ENCODE measurements at places on chromosomes 5 and 9.

DNA sequence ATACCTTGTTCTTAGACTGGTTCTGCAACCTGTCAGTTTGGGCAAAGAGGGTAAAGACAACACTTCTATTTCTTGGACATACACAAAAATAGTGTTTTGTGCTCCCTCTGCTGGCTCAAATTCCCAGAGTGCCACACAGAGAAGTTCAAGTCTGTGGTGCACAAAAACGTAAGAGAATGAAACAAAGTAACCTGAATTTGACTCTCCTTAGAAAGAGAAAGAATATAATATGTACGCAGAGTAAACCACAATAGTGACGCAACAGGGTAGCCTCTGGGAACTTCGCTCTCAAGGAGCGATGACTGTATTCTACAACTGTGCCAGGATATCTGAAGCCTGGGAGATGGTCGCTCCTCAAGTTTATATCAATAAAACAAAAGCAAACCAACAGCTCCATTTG, 18.5 kb downstream of the DDX31 start:
- peak; percentile 39 for DNase-seq

DNA sequence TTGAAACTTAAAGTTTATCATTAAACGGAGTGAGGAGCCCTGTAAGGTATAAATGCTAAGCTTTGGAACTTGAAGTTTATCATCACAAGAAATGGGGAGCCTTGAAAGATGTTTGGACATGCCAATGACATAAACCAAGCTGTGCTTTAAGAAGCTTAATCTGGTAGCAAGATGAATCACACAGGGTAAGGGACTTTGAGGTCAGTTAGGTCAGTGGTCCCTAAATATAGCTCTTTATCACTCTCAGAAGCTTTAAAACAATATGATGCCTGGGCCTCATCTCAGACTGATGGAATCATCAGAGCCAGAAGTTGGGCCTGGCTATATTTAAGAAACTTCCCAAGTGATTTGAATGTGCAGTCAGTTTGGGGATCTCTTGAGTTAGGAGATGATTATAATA, 85.7 kb downstream of the TNC start:
- no peak for DNase-seq

GRCh38 chr9:87671478-87671877, 54.4 kb upstream of the CTSL start:
- no peak for DNase-seq

GRCh38 chr5:11801061-11801460, 103.2 kb downstream of the CTNND2 start:
- DNase-seq: no peak

DNA sequence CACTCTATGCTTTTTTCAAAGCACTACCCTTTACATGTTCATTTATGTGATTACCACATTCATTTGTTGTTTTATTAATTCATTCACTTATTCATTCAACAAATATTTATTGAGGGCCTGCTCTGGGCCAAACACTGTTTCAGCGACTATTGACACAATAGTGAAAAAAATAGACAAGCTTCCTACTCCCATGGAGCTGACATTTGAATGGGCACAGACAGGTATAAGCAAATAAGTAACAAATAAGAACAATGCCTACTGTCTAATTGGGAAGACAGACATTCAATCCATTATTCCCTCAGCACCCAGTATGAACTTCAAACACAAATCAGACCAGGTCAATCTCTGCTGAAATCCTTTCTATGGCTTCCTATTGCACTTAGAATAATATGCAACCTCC, 156.9 kb upstream of the NR3C1 start:
- no peak for DNase-seq

- no peak for DNase-seq
Observed at GRCh38 chr9:85055506-85056202, 386.1 kb downstream of the NTRK2 start.

DNA sequence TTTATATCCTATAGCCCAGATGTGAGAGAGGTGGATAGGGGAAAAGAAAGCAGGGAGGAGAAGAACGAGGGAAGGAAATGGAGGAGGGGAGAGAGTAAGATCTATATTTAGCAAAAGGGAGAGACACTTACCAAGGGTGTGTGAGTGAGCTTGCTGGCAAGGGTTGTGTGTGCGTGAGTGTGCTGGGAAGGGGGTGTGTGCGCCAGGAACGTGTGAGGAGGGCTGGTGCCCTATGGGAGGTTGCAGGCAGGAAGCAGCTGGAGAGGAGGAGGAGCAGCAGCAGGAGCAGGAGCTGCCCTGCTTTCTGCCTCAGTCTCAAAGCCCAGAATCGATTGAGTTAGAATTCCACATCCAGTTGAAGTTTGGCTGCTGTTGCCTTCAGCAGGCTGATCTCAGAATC, 148.3 kb upstream of the RUSC2 start:
- no peak for DNase-seq

- no peak for DNase-seq
Observed at GRCh38 chr5:180874804-180875582, 13.9 kb upstream of the ZFP62 start.

DNA sequence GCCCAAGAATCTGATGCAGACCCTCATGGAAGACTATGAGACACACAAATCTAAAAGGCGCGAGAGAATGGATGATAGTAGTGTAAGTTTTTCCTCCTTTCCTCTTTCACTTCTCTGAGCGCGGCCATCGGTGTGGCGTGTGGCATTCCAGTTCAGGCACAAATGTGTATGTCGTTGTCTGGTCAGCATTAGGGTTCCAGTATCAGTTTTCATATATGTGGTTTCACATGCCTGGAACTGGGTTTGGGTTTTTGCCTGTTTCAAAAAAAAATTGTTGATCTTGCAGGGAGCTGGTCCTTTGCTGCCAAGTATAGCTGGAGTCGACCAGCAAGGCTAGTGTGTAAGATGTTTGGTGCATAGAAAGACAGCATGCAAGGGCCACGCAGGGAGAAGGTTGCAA, 51.5 kb downstream of the C9orf152 start:
- DNase-seq: no peak

- DNase-seq: no peak
Observed at GRCh38 chr9:130768265-130768664, 66.8 kb upstream of the ABL1 start.

GRCh38 chr5:2255915-2256690, 373.4 kb upstream of the IRX4 start:
- no peak for DNase-seq

- DNase-seq: no peak
Observed at GRCh38 chr5:177957241-177957640, 38.8 kb downstream of the PROP1 start.

GRCh38 chr5:44868541-44868940, 59.8 kb downstream of the MRPS30 start:
- no peak for DNase-seq

GRCh38 chr5:138967791-138968448, 92.8 kb upstream of the LRRTM2 start:
- DNase-seq: no peak

- no peak for DNase-seq
Observed at GRCh38 chr9:36823466-36823865, 210.6 kb downstream of the PAX5 start.

GRCh38 chr5:133354323-133355185, 257.8 kb downstream of the FSTL4 start:
- no peak for DNase-seq

- DNase-seq: no peak
Observed at GRCh38 chr5:82564963-82565362, 286.8 kb upstream of the RPS23 start.

GRCh38 chr9:124238546-124239140, 19.1 kb upstream of the NEK6 start:
- DNase-seq: peak; percentile 56

GRCh38 chr9:129237164-129237611, 59.1 kb upstream of the IER5L start:
- peak; percentile 64 for DNase-seq

GRCh38 chr9:75833778-75834177, 56.7 kb upstream of the PCSK5 start:
- DNase-seq: no peak

DNA sequence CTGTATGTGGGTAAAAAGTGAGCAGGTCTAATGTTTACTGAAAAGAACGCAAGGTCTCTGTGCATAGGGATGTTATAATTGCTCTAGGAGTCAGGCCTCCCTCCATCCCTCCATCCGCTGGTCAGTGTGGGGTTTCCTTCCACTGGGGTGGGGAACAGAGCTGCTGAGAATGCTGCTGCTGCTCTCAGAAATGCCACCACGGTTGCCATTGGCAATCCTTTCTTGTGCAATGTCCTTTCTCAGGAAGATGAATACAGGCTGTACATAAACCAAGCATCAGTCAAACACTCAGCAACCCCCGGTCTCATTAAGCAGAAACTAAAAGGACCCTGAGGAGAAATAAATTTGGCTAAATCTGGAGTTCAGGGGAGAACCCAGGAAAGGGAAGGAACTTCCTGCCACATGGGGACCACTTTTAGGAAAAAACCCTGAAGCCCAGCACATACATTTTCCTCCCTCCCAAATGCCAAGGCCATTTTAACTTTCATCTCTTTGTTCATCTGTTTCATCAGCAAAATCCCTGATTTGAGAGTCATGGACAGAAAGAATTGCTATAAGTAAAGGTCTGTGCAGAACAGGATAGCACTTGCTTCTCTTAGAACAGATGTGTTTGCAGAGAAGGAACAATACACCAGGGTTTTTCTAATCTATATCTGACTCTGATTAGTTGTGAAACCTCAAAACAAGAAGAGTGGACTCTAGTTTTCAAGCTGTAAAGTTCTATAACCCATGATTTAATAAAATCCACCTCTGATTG, 70.4 kb upstream of the SLC1A3 start:
- DNase-seq: no peak

GRCh38 chr5:78424665-78425064, 64.2 kb downstream of the SCAMP1 start:
- DNase-seq: no peak

DNA sequence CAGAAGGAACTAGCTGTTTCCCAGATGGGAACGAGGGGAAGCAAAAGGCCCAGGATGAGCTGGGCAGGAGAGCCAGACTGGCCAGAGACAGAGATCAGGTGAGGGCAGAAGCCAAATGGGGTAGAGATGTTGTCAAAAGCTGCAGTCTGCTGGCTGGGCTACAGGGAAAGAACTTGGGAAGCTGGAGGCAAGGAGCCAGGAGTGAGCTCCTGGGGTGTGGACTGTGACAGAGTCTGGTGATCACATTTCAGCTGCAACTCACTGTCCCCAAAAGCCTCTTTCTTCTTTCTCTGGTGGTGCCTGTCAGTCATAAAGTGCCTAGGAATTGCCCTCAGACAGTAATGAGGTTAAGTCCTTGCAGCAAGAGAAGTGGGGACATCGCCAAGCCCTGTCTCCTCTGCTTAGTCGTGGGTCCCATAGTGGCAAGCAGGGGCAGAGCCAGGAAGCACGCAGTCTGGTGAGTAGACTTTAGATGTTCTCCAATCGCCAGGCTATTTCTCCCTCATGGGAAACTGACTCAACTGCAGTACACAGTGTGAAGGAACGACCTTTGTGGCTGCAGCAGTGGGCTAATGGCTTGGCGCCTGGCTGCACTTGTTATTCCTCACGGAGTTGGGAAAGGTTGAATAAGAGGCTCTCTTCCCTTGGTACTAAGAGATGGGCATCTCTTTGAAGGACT, 2.5 kb upstream of the FSD1L start:
- DNase-seq: no peak

GRCh38 chr5:129425031-129425430, 35.1 kb upstream of the ADAMTS19 start:
- no peak for DNase-seq

DNA sequence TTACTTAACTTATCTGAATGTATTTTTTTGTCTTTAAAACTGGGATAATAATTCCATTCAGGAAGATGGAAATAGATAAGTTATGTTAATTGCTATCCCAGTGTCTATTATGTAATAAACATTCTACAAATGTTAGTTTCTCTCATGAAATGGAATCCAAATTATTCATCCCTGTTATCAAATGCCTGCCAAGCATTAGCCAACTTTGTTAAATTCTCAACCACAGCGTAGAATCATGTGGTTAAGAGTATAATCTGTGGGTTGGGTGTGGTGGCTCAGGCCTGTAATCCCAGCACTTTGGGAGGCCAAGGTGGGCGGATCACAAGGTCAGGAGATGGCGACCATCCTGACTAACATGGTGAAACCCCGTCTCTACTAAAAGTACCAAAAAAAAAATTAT, 912.9 kb upstream of the SEMA6A start:
- no peak for DNase-seq

DNA sequence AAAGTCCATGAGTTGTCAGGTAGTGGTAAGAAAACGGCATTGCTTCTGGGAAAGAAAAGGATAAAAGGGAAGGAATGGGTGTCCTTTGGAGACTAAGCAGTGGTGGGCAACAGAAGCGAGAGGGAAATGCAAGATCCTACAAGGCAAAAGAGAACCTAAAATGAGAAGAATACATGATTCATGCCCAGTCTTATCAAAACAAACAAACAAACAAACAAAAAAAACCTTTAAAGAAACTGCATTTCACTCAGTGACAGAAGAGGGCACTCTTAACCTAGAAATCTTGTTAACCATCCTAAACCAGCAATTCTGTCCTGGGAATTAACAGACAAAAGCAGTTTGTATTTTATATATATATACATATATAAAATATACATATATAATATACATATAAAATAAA, 88.5 kb downstream of the SUSD1 start:
- DNase-seq: peak; percentile 4

- no peak for DNase-seq
Observed at GRCh38 chr5:104431981-104432380, 869.4 kb upstream of the NUDT12 start.

DNA sequence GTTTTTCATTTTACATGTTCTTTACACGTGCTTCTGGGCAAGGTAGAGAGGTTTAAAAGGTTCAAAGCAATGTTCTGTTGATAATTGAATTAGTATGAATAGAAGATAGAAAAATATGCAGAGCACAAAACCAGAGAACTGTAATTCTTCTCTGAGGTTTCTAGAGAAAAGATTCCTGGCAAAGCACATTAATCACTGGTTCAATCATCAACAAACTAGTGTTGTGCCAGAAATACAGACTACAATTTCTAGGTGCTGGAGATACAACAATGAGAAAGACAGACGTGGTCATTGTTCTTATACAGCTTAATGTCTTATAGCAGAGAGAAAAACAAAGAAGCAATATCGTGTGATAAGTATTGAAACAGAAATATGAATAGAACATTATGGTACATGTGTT, 25.5 kb downstream of the MEGF9 start:
- no peak for DNase-seq

- DNase-seq: no peak
Observed at GRCh38 chr9:81635521-81636254, 53.7 kb downstream of the TLE1 start.
